Bronchial epithelial cell (primary cell): ENCODE measurements at places on chromosomes 5 and 9. TPM values are rescaled to one million over a fixed set of nuclear protein-coding genes. Genes with fewer than 3 reads are reported as not detected.

GRCh38 chr5:97006454-97007060, 70.7 kb downstream of the LNPEP start:
- no peak for DNase-seq

DNA sequence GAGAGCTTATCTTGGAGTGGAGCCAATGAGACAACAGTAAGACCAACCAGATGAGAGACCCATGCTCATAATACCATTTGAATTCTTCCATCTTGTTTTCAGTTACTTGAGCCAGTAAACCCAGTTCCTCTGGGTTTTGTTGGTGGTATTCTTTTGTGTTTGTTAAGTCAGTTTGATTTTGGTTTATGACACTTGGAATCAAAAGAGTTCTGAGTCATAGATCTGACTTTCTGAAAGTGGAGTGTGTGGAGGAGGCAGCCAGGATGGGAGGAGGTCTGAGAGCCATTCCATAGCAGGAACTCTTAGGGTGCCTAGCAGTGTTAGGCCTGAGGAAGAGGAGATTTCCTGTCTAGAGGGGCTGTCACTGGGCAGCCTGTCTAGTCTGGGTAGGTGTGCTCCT, 24.6 kb upstream of the PANK3 start:
- DNase-seq: peak; percentile 23

DNA sequence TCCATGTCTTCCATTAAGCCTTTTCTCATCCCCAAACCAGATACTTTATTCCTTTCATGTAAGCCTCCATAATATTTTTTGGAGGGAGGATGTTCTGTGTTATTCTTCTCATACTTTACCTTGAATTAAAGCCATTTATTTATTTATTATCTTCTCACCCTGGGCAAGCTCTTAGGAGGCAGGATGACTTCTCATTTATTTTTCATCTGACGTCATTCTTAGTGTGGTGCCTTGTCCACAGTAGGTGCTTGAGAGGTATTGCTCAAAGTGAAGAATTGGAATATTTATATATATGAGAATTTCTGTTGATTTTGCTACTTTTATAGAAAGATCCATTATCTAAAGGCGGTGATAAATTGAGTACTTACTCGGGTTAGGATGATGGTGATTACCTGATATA, 458.3 kb upstream of the ACTBL2 start:
- DNase-seq: no peak

- no peak for DNase-seq
Observed at GRCh38 chr9:17723656-17724055, 144.8 kb downstream of the SH3GL2 start.

Gene LCN10
- not detected in 2 replicates for total RNA-seq

Gene SDHA
- 106 and 136 TPM in 2 replicates for total RNA-seq
